HT-29 (cell line): ENCODE measurements at places on chromosomes 7 and 10.

GRCh38 chr7:146647445-146647844, 530.8 kb downstream of the CNTNAP2 start:
- no peak for DNase-seq

DNA sequence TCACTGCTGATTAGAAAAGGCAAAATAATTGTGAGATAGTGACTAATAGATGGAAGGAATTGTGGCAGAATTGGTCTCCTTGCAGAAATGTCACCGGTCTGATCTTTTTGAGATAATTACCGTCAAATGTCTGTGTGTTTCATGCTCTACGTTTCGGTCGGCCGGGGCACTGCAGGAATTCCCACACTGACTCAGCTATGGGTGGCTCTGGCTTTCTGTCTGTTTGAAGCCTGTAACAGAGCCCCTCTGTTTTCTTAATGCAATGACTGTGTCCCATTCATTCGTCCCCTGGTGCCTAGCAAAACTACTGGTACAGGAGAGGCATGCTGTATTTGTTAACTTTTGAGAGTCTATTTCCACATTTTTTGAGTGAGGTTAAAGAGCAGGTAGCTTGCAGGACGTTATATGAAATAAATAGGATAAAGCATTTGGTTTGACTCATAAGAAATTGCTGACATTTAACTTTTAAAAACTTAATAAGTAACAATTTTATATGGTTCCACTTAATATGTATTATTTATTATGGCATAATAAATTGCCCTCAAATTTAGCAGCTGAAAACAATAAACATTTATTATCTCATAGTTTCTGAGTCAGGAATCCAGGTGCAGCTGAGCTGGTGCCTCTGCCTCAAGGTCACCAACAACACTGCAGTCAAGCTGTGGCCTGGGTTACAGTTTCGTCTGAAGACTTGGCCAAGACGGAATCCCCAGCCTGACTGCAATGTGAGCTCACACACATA, 53.3 kb upstream of the CTBP2 start:
- DNase-seq = no peak

DNA sequence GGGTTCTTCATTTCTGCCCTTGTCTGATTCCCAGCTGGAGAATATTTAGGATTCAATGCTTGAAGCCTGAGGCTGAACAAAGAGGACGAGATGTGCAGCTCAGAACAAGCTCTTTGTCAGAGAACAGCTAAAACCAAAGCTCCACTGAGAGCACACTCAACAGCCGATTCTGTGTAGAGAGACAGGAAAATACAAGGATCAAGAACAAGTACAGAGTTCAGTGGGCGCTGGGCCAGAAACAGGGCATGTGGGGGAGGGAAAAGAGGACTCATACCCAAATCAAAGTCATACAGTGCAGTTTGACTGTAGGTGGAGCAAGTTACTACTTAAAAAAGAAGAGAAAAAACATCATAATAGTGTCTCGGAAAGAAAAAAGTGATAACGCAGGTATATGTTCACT, at the start of gene AGMO:
Gene AGMO, minus strand, starts transcription at position 181 of the 400 bp plus-strand sequence.
- peak; percentile 88 for DNase-seq

GRCh38 chr10:14879124-14879927, 660 bp downstream of the SUV39H2 start:
- peak; percentile 24 for DNase-seq

GRCh38 chr10:13037832-13038231, 36.3 kb upstream of the CCDC3 start:
- DNase-seq = no peak

- no peak for DNase-seq
Measured at GRCh38 chr7:50650057-50650664, 85.0 kb upstream of the DDC start.
